ENCODE measurements at places on chromosomes 13 and 19.

DNA sequence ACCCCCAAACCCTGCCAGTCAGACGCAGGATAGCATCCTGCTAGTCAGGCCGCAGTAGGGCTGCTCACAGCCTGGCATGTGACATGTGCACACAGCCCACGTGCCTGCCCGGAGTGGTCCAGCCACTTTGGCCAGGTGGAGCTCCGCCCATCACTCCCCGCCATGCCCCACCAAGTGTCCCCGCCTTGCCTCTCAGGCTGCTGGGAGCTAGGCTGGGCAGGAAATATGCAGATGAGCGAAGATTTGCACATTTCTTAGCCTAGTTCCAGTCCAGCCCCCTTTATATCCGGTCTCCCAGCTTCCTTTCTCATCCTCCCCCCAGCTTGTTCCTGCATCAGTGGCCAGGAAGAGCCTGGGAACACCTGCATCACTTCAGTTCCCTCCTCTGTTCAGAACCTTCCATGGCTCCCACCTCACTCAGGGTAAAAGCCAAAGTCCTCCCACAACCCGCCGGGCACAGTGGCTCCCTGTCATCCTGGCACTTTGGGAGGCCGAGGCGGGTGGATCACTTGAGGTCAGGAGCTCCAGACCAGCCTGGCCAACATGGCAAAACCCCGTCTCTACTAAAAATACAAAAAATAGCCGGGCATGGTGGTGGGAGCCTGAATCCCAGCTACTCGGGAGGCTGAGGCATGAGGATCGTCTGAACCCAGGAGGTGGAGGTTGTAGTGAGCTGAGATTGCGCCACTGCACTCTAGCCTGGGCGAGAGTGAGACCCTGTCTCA is 2.3 kb upstream of the DOCK6 start:
- DNase-seq, result no peak

- DNase-seq, result no peak
These were observed 329.2 kb upstream of the TSHZ3 start for GRCh38 chr19:31678421-31678820.

GRCh38 chr13:103007427-103007762 is 58.8 kb downstream of the SLC10A2 start:
- no peak for DNase-seq

GRCh38 chr19:12777217-12778016 is 2.1 kb upstream of the HOOK2 start:
- peak; percentile 80 for DNase-seq

- no peak for DNase-seq
These were observed 334.2 kb upstream of the SGCG start for GRCh38 chr13:22846551-22846950.

GRCh38 chr13:106367361-106367971 is 168.0 kb downstream of the EFNB2 start:
- DNase-seq, result no peak

DNA sequence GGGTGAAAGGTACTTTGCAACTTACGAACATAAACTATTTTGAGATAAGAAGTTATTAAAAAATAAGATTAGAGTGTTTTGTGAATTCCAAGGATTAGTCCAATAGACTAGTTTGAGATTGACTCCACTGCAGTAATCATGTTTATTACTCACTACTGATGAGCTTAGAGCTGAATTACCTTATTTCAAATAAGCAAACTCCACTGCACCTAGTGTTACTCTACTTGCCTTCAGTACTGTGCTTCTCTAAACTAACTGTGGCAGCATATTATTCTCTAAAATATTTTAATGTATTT is 111.7 kb downstream of the MIPEP start:
- no peak for DNase-seq

GRCh38 chr13:46057256-46058015 is 4.9 kb upstream of the ZC3H13 start:
- DNase-seq, result no peak

GRCh38 chr13:76950101-76950500 is 1.8 kb downstream of the ACOD1 start:
- DNase-seq, result no peak

GRCh38 chr19:2003874-2004273 is 11.6 kb downstream of the BTBD2 start:
- DNase-seq, result no peak

DNA sequence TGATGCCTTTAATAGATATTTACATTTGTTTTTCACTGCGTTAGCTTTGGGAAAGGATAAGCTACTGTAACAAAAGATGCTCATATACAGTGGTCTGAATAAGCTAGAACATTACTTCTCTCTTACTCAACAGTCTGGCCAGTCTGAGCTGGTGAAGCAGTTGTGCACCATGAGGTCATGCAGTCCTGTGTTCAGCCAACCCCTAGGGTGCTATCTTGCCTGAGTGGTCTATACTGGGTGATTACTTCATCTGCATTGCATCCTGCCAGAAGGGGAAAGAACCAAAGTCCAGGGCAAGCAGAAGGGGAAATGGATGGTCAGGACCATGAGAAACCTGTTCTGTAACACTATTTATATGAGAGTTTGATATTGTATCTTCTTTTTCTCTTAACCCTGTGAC is 31.5 kb downstream of the ERCC5 start:
- no peak for DNase-seq

DNA sequence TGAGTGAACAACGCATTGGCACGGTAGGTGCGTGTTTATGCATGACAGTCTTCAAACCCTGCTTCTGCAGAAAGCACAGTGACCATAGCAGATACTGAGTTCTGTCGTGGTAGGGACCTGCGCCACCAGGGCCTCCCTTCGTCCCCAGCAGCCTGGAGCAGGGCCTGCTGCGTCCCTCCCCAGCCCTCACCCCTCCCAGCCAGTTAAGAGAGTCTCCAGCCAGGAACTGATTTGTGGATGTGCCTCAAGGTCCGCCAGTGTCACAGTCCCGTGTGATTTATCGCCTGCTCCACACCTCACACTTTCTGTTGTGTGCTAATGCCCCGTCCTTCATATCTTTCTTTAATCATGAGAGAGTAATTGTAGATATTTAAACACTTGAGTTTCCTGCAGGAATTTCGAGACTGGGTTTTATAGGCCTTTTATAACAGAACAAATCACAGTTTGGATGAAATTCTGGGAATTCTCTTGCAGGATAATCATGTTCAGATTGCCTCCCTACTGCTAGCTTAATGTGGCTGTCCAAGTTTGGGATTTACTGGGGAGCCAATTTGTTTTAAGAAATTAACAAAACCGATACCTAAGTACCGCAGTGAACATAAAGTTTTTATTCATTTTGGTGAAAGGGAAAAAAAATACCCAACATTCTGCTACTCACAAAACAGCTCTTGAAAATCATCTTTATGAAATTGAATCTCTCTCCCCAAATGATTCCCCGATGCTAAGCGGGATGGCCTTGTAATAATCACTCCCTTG is 438.6 kb downstream of the TSHZ3 start:
- no peak for DNase-seq

- DNase-seq, result no peak
These were observed 24.1 kb upstream of the WDFY2 start for GRCh38 chr13:51559946-51560735.
